ENCODE measurements at places on chromosomes 6 and 20.

- no peak for DNase-seq
Measured at GRCh38 chr6:65633501-65633900, 73.5 kb downstream of the EYS start.

DNA sequence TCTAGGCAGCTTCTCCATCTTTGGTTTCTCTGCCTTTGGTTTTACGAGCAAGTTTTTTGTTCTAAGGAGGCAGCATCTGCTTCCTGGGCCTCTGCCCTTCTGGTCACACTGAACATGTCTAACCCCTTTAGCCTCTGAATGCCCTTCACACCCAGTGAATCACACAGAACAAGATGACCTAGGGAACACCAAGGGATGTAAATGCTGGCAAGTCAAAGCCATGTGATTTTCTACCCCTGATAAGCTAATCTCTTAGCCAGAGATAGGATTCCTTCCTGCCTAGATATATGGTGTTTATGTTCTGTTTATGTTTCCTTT, 7.2 kb upstream of the BPIFB6 start:
- DNase-seq: peak; percentile 70

DNA sequence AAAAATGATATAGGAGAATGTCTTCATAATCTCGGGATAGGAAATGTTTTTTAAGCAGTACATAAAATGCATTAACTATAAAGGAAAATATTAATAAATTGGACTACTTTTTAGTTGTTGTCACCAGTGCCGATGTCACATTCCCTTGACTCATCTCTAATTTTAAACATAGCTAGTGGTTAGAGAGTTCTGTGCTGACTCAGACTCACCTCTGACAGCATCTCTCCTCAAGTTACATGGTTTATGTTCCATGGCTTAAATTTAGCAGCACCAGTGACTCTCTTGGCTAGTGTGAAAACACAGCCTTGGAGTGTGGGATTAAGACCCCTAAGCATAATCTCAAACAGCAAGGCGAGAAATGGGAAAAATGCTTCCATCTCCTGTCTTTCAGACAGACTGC, 311.8 kb upstream of the MMS22L start:
- DNase-seq: peak; percentile 50

DNA sequence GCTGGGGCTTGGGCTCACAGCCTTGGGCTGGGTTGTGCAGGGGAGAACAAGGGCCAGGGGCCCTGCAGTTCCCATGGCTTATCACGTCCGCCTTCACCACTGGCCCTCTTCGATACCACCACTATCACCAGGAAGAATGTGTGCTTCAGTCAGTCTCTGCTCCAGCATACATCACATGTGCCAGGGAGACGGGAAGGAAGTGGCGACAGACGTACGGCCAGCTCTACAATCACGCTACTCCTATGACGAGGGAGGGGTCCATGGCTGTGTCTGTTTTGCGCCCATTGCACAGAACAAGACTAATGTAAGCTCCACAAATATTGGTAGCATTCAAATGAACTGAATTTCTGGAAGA, 72.1 kb downstream of the TRAM2 start:
- DNase-seq: no peak

Measured in umbilical cord (tissue), 2 donors.